Liver (tissue), 10 donors: ENCODE measurements at places on chromosomes 4 and X. TPM values are rescaled to one million over a fixed set of nuclear protein-coding genes. Genes with fewer than 3 reads are reported as not detected.
A peak's percentile ranks its signal among the peaks of the same experiment; 100 is the strongest.

DNA sequence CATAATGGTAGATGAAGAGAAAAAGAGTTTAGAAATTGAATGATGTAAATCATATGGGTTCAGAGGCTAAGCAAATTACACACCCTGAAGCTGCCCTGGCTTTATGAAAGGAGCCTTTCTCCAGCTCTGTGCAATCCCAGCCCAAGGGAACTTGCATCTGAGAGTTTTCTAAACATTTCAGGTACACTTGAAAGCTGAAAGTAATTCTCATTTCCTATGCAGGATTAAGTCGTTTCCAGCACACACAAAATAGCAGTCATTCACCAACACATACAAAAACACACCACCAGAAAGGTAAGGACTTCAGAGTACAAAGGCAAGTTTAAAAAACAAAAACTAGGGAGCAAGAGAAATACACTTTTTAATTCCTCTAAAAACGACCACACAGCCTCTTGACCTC is 1.7 kb downstream of the PDGFC start:
- H3K4me3 ChIP-seq, result peak overlapping the region; percentile 96
- peak overlapping the region; percentile 83 for H3K27ac ChIP-seq
- H3K36me3 ChIP-seq, result no peaks in the 10 kb centered on the region

Gene S100P
- 1.7 TPM for polyA plus RNA-seq

Gene IBSP
- polyA plus RNA-seq, result not detected

GRCh38 chr4:31539284-31540069 is 819.3 kb downstream of the PCDH7 start:
- no peaks in the 10 kb centered on the region for H3K36me3 ChIP-seq
- no peak for DNase-seq
- no peaks in the 10 kb centered on the region for H3K27me3 ChIP-seq
- H3K4me1 ChIP-seq, result no peaks in the 10 kb centered on the region
- no peak overlapping the region for H3K4me3 ChIP-seq

Gene MAGEB17
- polyA plus RNA-seq, result not detected

GRCh38 chr4:114225436-114225835 is 246.0 kb upstream of the ARSJ start:
- no peak overlapping the region for H3K4me3 ChIP-seq
- no peaks in the 10 kb centered on the region for H3K4me1 ChIP-seq
- H3K36me3 ChIP-seq, result no peaks in the 10 kb centered on the region
- DNase-seq, result no peak

Gene SULT1E1
- polyA plus RNA-seq, result 26.0 TPM

GRCh38 chr4:124499261-124499660 is 213.3 kb downstream of the ANKRD50 start:
- no peak overlapping the region for H3K27ac ChIP-seq
- no peaks in the 10 kb centered on the region for H3K4me1 ChIP-seq
- no peaks in the 10 kb centered on the region for H3K36me3 ChIP-seq

GRCh38 chr4:10080589-10081217 is 35.9 kb downstream of the WDR1 start:
- no peaks in the 10 kb centered on the region for H3K4me1 ChIP-seq
- DNase-seq, result no peak
- H3K27me3 ChIP-seq, result no peaks in the 10 kb centered on the region
- H3K27ac ChIP-seq, result no peak overlapping the region

DNA sequence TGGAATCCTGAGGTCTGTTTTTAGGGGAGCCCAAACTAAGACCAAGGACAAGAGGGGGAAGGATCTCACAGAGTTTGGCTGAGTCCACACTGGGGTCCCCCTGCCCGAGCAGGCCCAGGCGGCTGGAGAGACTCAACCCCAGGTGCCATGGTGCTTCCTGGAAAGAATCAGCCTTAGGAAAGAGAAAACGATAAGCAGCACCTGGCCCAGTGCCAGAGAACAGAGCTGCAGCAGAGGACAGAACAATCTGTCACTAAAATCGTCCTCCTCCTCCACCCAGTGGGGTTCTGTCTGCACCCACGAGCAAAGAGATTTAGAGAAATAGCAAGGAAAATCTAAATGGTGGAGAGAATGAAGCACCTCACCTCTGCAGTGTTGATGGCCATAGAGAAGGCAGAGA is 470.5 kb downstream of the BCOR start:
- H3K36me3 ChIP-seq, result no peaks in the 10 kb centered on the region
- no peaks in the 10 kb centered on the region for H3K4me1 ChIP-seq
- H3K4me3 ChIP-seq, result no peak overlapping the region
- no peak for DNase-seq
- H3K27ac ChIP-seq, result no peak overlapping the region
- no peaks in the 10 kb centered on the region for H3K27me3 ChIP-seq

DNA sequence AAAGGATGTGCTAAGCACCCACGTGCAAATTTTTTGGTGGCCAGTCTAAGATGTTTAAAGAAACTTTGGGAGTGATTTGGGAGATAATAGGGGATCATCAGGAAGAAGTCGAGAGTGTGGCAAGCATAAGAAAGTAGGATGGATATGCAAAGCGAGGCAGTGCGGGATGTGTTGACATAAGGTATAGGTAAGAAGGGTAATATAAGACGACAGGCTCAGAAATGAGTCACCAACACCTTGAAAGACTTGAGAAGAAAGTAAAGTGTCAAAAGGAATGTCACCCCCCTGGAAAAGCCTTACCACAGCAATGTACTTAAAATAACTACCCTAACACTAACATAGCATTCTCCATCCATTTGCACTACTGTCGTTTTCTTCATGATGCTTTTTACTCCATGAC is 69.8 kb upstream of the BMP2K start:
- no peaks in the 10 kb centered on the region for H3K36me3 ChIP-seq
- H3K4me3 ChIP-seq, result no peak overlapping the region
- no peaks in the 10 kb centered on the region for H3K27me3 ChIP-seq

- H3K4me3 ChIP-seq, result no peak overlapping the region
- peaks cover 11% of the 10 kb centered on the region for H3K4me1 ChIP-seq
- peak overlapping the region; percentile 71 for H3K27ac ChIP-seq
- H3K36me3 ChIP-seq, result no peaks in the 10 kb centered on the region
Observed at GRCh38 chr4:186643501-186644310, 80.0 kb downstream of the FAT1 start.

Gene TASL
- 0.38 TPM for polyA plus RNA-seq

DNA sequence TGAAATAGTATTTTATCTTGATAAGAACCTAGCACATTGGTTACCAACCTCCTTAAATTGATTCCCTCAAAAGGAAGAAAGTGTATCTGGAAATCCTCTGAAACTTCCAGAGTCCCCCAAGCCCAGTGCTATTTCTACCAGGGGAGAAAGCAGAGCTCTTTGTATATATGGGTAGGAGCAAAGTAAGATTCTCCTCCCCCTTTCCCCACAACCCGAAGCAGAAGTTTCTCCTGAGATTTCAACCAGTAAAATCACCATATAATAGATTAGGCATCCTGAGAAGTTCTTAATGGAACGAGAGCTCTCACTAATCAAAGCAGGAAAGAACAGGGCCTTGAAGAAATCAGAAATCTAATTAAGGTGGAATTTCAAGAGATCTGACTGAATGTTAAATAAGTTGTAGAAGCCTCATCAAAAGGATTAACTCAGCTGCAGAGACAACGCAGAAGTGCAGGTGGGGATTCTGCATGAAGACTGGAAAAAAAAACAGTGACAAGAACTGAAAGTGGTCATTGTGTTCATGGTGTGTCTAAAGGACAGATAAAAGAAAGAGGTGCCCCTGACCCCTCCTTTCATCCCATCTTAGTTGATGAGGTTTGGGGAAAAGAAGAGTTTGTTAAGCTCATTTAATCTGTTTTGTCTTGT is 39.1 kb downstream of the VSIG4 start:
- DNase-seq, result no peak
- H3K4me1 ChIP-seq, result peaks cover 1% of the 10 kb centered on the region
- H3K4me3 ChIP-seq, result no peak overlapping the region
- H3K27me3 ChIP-seq, result no peaks in the 10 kb centered on the region

Gene LPAR4
- polyA plus RNA-seq, result not detected

Gene CTAG2
- polyA plus RNA-seq, result not detected

- peaks cover 7% of the 10 kb centered on the region for H3K4me1 ChIP-seq
- H3K27ac ChIP-seq, result no peak overlapping the region
- no peaks in the 10 kb centered on the region for H3K27me3 ChIP-seq
- H3K36me3 ChIP-seq, result no peaks in the 10 kb centered on the region
- H3K4me3 ChIP-seq, result no peak overlapping the region
Observed at GRCh38 chr4:76226418-76226817, 12.8 kb upstream of the SCARB2 start.

DNA sequence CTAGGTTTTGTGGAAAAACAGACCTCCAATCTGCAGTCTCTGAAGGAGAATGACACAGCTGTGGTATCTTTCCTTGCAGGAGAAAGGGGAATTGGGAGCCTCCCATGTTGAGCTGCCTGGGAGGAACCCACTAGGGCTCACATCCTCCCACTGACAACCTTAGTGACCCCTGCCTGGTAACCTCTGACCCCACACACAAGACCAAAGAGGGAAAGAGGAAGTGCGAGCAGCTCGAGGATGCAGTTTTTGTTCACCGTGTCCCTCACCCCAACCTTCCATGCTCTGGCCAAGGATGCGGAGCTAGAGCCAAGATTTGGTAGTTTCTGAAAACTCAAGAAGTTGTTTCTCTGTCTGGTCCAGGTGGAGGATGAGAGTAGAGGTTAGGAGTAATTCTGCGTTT is 5.4 kb upstream of the ZXDA start:
- H3K36me3 ChIP-seq, result no peaks in the 10 kb centered on the region
- no peak for DNase-seq
- no peaks in the 10 kb centered on the region for H3K4me1 ChIP-seq
- H3K4me3 ChIP-seq, result no peak overlapping the region
- H3K27ac ChIP-seq, result no peak overlapping the region

Gene LRP2BP
- 0.64 TPM for polyA plus RNA-seq

GRCh38 chr4:122537388-122538135 is 81.0 kb upstream of the IL2 start:
- no peak overlapping the region for H3K4me3 ChIP-seq
- DNase-seq, result no peak
- no peak overlapping the region for H3K27ac ChIP-seq

GRCh38 chr4:71549516-71550160 is 210.8 kb downstream of the SLC4A4 start:
- H3K4me3 ChIP-seq, result no peak overlapping the region
- no peaks in the 10 kb centered on the region for H3K27me3 ChIP-seq
- H3K27ac ChIP-seq, result no peak overlapping the region
- peaks cover 2% of the 10 kb centered on the region for H3K36me3 ChIP-seq
